ENCODE measurements at places on chromosomes 11 and 22.
A peak's percentile ranks its signal among the peaks of the same experiment; 100 is the strongest.

GRCh38 chr22:38935023-38935422 lies 22.4 kb upstream of the APOBEC3A start:
- no peak for DNase-seq

- peak; percentile 77 for DNase-seq
Observed at GRCh38 chr22:36331306-36331911, 56.4 kb downstream of the MYH9 start.

- DNase-seq = no peak
Observed at GRCh38 chr11:81772166-81772565, 961.5 kb downstream of the FAM181B start.

DNA sequence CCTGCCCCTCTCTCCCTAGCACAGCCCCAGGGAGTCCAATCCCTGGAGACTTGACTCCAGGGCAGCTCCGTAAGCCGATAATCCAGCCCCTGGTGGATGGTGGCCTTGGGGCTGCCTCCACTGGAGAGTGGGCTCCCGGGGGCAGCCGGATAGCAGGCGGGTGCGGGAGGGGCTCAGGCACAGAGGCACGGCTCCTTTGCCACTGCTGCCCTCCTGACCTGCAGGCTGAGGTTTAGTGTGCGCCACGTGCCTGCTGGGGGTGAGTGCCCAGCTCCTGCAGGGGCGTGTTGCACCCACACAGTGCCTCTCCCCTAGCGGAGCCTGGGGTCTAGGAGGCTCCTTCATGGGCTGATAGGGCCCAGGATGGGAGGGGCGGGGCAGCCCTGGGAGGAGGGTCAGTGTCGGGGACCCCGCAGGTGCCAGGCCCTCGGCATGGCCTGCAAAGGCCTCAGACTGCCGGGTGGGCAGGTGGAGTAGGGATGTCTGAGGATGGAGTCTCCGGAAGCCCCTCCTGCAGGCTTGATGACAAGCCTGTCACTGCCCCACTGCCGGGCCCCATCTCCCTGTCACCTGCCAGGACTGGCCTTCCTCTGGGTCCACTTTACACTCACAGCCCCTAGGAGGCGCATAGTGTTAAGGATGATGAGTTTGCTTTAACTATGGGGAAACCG lies 5.6 kb downstream of the DUSP8 start:
- no peak for DNase-seq

DNA sequence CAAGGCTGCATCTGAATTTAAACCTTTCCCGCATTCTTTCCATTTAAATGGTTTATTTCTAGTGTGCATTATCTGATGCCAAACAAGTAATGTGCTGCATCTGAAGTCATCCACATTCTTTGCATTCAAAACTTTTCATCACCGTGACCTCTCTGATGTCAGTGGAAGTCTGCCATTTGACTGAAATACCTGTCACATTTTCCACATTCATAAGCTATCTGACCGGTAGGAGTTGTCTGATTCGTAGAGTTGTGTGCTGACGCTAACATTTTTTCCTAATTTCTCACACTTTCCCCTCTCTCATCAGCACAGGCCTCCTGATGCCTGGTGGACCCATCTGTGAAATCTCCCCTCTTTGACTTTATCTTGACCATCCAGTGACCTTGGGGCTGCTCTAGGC lies 79.9 kb upstream of the BARX2 start:
- no peak for DNase-seq

DNA sequence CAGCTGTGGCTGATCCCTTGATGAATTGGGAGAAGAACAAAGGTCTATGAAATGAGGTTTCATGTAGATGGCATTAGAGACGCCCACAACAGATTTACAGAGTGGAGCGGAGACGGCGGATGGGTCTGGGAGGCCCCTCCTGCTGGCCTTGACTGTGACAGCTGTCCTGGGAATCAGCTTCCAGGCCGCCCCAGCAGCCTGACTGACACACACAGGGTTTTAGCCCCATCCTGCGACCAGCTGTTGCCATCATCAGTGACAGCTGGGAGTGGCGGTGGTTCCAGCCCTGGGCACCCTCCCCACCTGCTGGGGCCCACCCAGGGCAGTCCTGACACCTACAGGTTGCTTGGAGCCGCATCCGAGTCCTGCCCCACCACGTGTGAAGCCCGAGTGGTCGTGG lies 64.0 kb upstream of the PPP6R3 start:
- no peak for DNase-seq

DNA sequence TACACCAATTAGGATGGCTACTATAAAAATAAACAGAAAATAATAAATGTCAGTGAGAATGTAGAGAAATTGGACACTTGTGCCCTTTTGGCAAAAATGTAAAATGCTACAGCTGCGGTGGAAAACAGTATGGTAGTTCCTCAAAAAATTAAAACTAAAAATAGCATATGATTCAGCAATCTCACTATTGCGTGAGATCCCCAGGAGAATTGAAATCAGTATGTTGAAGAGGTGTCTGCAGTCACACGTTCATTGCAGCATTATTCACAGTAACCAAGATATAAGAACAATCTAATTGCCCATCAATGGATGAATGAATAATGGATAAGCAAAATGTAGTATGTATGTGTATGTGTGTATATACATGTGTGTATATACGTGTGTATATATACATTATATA lies 6.8 kb downstream of the OR52N2 start:
- no peak for DNase-seq

GRCh38 chr11:107819361-107820014 lies 39.1 kb downstream of the SLC35F2 start:
- no peak for DNase-seq
